Epithelial cell of esophagus (primary cell): ENCODE measurements at places on chromosomes 13 and 19.

DNA sequence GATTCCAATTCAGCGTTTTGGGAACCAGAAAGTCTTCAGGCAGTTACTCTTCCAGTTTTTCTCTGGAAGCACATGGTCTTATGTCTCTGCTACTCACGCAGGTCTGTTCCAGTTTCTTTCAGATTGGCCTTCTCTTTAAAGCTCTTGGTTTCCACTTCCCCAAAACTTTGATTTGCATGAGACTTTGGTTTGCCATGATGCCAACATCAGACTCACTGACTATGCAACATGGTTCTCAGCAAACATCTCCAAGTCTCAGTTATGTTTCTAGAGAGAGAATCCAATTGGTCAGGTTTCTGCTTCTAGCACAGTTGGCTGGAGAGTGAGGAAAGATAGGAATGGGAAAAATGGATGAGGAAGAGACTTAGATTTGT lies 3.1 kb downstream of the AKAP11 start:
- no peak for DNase-seq

DNA sequence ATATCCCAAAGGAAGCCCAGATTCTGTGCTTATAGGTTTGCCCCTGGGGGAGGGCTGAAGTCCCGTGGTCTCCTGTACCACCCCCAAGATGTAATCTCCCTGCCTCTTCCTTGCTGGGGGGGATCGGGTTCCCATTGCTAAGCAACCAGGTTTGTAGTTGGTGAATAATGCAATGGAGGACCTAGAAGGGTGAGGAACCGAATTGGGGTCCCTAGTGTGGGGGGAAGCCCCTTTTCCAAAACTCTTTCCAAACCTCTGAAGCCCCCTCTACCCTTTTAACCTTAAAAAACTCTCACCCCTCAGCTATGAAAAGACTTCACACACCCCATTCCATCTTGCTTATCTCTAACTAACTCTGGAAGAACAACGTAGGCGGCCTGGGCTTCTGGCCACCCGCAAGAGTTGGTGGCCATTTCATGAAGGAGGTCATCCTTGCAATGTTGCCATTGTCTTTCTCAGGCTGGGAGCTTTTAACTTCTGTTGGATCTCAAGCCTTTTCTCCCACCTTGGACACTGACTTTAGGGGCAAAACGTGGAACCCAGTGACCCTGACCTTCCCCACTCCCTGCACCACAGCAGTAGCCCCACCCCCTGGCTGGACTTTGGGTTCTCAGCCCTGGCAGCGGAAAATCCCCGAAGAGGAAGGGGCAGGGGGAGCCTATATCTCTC lies 661 bp downstream of the PALM3 start:
- DNase-seq: no peak

DNA sequence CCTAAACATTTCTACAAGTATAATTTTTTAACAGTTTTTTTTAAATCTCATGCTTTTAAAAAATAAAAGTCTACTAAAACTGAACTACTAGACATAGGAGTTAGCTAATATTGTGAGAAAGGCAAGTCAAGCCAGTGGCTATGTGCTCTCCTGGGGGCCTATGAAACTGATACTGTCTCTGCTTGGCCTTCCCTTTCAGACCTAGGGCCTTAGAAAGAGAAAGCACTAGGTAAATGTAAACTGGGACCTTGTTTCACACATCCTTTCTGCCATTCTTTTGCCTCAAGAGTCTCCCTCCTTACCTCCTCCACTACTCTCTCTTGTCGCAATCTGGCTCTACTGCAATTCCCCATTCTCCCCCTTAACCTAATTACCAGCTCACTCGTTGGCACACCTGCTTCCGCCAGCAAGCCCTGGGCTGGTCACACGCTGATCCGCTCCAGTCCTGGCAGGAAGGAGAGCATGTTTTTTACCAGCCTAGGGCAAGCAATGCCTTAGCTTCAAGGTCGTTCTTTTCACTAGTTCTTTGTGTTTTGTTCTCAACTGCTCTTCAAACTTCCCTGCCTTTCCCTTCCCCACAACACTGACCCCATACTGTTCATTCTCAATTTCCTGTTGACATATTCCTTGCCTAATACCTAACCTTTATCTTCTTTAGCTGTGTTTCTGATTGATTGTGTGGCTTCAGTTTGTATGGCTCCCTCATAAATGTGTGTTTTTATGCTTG lies 23.1 kb downstream of the TBC1D4 start:
- peak; percentile 65 for DNase-seq

DNA sequence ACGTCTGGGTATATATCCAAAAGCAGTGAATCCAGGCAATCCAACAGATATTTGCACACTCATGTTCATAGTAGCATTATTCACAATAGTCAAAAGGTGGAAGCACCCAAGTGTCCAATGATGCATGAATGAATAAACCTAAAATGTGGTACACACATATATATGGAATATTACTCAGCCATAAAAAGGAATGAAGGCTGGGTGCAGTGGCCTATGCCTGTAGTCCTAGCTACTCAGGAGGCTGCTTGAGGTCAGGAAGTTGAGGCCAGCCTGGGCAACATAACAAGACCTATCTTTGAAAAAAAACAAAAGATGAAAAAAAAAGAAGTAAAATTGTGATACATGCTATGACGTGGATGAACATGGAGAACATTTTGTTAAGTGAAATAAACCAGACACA lies 10.4 kb upstream of the USP12 start:
- no peak for DNase-seq

DNA sequence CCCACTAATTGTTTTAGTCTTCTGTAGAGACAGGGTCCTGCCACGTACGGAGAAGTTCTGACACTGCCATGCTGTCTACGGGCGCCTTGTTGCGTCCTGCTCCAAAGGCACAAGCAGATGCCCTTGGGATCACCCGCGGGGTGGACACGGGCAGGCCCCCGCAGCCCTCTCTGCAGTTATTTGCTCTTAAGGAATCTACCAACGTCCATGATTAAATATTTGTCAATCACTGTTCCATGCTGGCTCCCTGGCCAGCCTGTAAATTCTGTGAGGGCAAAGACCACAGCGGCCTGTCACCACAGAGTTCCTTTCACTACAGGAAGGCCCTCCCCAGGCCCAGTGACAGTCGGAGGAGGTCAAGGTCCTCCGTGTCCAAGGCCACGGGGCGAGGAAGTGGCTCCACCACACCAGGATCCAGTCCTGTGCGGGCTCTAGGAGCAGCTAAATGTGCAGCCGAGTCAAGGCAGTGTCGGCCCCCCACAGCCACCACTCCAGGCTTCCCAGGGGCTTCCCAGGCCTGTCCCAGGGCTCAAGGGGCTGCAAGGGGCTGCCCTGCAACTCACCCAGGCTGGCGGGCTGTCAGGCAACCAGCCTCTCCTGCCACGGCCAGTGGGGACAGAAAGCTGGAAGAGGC lies 2.1 kb downstream of the RNF126 start:
- no peak for DNase-seq

- no peak for DNase-seq
Measured at GRCh38 chr13:33158271-33158670, 127.3 kb downstream of the STARD13 start.

DNA sequence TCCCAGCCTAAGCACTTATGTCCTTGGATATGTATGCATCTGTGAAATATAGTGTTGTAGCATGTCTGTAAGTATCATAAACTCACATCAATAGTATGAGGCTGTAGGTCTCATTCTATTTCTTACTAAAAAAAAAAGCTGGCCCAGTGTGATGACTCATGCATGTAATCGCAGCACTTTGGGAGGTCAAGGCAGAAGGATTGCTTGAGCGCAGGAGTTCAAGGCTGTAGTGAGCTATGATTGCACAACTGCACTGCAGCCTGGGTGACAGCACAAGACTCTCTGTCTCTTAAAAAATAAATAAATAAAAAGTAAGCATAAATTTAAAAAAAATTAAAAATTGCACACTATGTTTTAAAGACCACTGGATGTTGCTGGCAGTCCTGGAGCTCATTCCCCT lies 79.1 kb upstream of the SPATA13 start:
- no peak for DNase-seq

DNA sequence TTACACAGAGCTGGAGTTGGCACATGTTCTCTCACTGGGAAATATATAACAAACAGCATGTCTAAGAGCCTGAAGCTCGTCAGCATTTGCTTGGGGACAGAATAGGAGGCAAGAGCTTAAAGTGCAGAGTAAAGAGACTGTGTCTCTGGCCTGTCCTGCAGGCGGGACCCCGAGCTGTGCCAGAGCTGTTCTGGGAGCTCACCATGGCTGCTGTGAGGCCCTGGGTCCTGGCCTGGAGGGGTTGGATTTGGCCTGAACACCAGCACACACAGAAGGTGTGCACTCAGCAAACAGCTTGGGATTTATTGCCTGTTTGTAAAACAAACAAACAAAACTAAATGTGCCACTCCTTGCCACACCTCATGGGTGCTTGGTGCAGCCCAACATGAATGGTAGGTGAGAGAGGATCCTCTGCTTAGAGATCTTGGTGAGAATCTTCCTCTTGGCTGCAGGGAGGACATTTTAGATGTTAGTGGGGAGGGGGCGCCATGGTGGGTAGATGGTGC lies 60.9 kb downstream of the ERICH6B start:
- no peak for DNase-seq

GRCh38 chr19:7959211-7959610 lies 15.7 kb upstream of the TIMM44 start:
- no peak for DNase-seq

DNA sequence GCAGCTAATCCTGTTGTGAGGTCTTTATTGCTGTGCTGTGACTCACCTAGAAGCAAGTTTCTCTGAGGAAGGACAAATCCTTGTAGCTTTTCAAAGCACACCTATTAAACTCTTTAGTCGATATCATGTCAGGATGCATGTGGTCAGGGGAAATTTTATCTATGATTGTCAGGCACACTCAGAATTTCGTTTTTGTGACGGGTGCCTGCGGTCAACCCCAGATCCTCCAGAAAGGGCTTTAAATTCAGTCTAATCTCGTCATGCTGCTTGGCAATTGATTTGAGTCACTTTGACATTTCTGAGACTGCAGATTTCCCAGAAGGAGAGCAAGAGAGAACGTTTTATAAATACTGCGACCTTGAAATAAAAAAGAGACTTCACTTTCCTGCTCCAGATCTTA lies 316.9 kb downstream of the FGF9 start:
- DNase-seq: no peak

- no peak for DNase-seq
Measured at GRCh38 chr19:49117677-49118564, 1.0 kb downstream of the C19orf73 start.

GRCh38 chr13:74966275-74966674 lies 515.7 kb downstream of the TBC1D4 start:
- no peak for DNase-seq

- DNase-seq: no peak
Measured at GRCh38 chr13:58704953-58705352, 1073.4 kb downstream of the PCDH17 start.

DNA sequence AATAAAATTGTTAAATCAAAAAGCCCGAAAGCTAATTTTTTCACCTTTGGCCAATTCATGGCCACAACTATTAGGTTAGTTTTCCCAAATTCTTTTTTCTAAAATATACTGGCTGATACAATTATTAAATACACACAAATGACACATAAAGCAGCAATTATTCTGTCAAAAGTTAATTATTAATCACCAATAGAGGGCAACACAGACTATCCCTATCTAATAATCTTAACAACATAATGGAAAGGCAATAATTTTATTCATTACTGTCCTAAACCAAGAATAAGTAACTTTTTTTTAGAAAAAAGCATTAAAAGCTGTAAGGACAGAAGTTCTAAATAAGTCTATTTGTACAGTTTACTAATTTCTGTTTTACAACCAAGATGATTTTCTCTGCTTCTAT lies 51.7 kb downstream of the KATNAL1 start:
- no peak for DNase-seq

- DNase-seq: no peak
Measured at GRCh38 chr13:40943073-40943472, 76.0 kb downstream of the ELF1 start.

- no peak for DNase-seq
Measured at GRCh38 chr13:77800219-77800618, 102.7 kb downstream of the SLAIN1 start.

- peak; percentile 73 for DNase-seq
Measured at GRCh38 chr19:15449620-15450527, at the start of gene WIZ. TSS of gene WIZ (minus strand) at chr19:15449956. CDS start at chr19:15448307, 1,649 bp downstream.

GRCh38 chr13:70747262-70747661 lies 639.0 kb upstream of the KLHL1 start:
- no peak for DNase-seq

- DNase-seq: peak; percentile 88
Measured at GRCh38 chr13:73065665-73066340, 7.0 kb downstream of the KLF5 start.

GRCh38 chr13:29292045-29292444 lies 303.4 kb downstream of the SLC7A1 start:
- no peak for DNase-seq

- DNase-seq: peak; percentile 49
Measured at GRCh38 chr13:76884186-76884906, 1.9 kb downstream of the KCTD12 start.
